GM19239 (cell line): ENCODE measurements at places on chromosomes 3 and 15.
A peak's percentile ranks its signal among the peaks of the same experiment; 100 is the strongest.

GRCh38 chr3:14864131-14864530 lies 45.4 kb downstream of the FGD5 start:
- no peak for DNase-seq

DNA sequence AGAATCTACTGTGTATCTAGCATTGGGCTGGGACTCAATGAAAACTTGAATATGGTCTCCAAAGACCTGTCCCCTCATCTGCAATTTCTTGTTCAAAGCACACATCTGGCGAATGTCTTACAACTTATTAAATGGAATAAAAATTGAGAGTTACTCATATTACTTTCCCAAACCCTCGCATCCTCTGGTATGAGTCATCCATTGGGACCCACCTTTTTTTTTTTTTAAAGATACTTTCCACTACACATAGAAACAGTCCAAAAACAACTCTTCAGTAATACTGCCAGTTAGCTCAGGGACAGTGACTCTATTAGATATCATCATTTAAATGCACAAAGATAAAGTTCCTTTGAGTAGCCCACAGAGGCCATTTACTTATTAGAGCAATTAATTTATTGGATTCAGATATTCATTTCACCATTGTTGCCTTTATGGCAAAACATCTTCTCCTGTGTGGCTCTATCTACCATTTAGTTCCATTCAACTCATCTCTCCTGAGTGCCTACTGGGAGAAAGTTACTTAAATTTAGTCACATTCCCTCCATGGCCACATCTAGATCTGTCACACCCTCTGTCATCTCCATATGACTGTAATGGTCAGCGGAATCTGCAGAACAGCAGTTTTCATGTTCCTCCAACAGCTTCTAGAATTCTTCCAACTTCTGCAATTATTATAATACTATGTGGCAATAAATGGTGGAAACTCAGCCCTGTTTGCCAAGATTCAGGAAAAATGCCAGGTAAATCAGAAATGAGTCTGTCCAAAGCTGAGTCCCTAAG lies 77.9 kb upstream of the ARHGEF3 start:
- no peak for DNase-seq

DNA sequence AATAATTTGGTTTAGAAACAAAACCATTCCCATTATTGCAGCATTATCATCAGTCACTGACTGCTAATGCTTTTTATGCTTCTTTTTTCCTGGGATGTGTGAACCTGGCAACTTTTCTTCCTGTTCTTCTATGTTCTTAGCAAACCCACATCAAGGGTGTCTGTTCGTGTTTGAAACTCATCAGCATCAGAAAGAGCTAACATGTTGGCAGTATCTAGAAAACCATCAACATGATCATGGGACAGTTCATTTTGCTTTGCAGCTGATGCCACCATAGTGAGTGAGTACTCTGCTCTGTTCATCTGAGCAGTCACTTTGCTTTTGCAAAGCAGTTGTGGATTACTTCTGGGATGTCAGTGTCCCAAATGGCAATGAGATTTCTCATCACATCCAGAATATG lies 5.9 kb downstream of the DPH3 start:
- DNase-seq = no peak

GRCh38 chr3:106130384-106131198 lies 261.8 kb upstream of the CBLB start:
- DNase-seq = no peak

- no peak for DNase-seq
Observed at GRCh38 chr3:100001526-100002270, 112.6 kb downstream of the FILIP1L start.

GRCh38 chr3:123805504-123805903 lies 78.6 kb downstream of the MYLK start:
- DNase-seq = no peak

DNA sequence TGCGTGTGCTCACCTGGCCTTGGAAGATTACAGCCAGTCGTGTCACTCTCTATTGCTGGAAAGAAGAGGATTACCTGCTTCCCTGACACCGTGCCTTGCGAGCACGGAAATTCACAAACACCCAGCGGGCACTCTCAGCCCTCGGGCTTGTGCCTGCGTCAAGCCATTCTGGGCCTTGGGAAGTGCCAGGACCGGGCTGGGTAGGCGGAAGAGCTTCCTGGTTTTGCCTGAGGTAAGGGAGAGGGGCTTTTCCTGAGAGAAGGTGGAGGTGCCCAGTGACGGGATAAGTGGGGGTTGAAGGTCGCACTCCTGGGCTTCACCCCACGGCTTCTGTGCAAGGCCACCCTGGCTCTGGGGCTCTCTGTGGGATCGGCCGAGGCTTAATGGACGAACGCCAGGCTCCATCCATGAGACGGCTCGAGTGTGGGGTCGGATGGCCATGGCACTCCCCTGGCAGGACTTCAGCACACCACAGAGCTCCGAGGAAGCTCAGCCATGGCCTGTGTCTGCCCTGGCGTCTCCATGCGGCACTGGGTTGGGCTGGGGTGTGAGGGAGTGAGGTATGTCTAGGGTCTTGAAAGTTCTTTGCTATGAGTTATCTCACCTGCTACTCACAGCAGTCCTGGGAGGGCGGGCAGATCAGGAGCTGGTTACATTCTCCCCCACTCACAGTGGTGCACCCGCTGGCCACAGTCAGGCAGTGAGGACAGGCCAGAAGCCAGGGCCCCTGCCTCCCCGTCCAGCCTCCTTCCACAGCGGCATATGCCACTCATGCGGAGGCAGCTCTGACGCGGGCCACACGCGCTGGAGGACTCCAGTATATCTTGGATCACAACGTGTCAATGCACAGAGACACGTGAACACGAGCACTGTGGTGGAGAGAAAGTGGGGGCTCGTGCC lies 209.0 kb downstream of the XXYLT1 start:
- DNase-seq = no peak

DNA sequence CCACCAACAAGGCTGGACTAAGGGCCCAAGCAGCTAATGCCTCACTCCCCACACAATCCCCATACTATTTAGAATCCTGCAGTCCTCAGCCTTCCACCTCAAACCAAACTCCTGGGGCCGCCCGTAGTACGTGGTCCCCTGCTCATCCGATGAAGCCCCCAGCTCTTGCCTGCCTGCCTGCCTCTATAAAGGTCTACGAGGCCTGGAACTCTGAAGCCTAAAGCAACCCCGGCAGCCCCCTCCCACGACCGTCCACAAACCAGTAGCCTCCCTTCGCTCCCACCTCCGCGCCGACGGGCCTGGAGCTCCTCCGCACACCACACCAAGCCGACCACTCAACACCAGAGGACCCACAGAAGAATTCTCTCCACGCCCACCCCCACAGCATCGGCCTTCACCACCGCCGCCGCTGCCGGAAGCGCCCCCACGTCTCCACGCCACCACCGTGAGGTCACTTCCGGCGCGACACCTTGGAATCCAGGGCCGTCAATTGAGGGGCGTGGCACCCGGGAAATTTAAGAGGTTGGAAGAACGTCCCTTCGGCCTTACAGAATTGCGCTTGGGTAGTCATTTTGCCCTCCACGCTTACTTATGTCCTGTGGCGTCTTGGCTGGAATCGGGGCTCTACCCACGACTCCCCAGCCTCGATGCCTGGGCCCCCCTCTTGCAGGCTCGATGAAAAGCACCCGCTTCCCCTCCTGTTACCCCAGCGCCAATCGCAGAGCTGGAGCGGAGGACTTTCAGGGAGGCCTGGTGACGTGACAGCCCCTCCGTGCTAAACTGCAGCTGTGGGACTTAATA lies at the start of gene EDC3:
EDC3 (minus strand) TSS at position 428 of the 801 bp plus-strand sequence. CDS start 20,900 bp downstream, outside the sequence.
- peak; percentile 86 for DNase-seq

DNA sequence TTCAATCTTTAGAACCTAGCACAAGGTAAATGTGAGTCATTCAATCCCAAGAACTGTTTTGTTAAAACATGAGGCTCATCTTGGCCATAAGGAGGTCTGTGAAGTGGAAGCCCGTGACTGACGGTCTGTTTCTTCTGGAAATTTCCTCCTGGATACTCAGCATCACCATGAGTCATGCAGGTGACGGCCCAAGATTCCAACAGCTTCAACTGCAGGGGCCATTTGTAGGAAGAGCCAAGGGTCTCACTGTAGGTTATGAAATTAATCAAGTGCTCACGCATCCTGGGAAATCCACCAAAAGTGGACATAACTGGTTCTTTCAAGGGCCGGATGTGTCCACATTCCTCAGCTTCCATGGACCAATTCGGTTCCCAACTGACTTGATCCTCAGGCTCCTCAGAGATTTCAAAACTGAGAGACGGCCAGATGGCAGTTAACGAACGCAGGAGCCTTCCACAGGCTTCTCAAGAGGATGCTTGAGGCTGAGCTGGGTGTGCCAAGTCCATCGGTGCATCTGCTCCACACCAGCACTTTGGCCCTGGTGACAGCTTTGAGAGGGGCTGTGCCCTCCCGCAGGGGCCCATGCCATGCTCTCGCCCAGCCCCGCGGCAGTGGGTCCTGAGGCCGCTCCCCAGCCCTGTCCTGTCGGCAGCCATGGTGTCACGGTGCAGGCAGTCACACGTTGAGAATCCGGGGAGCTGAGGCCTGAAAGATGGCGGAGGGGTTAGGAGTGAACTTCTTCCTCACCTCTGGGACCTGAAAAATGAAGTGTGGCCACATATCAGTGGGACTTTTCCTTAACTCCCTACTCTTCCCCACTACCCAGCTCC lies 8.5 kb downstream of the MAP6D1 start:
- no peak for DNase-seq

GRCh38 chr3:127226946-127227842 lies 34.3 kb downstream of the PRR23E start:
- no peak for DNase-seq

- DNase-seq = no peak
Observed at GRCh38 chr3:178849199-178849910, 222.3 kb downstream of the ZMAT3 start.

DNA sequence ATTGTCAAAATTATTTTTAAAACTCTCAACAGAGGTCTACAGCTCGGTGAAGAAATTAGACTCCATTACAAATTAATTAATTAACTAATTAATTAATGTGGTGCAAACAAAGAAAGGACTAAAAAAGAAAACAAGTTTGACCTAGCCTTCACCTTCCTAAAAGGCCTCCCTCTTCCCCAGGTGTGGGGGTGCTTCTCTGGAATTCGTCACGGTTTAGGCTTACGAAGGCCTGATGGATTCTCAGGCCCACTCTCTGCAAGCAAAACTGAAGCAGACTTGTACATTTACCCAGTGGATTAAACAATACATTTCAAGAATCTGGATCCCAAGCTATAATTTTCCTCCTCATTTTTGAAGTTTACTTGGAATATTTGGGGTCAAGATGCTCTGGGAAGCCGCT lies 88.6 kb downstream of the TM4SF4 start:
- no peak for DNase-seq

- no peak for DNase-seq
Observed at GRCh38 chr15:87481126-87481525, 775.4 kb downstream of the NTRK3 start.

- DNase-seq = no peak
Observed at GRCh38 chr3:15819043-15819442, 21.3 kb upstream of the ANKRD28 start.

GRCh38 chr3:87090631-87091030 lies 99.7 kb upstream of the VGLL3 start:
- DNase-seq = no peak
